ENCODE measurements at places on chromosomes 4 and X. TPM values are rescaled to one million over a fixed set of nuclear protein-coding genes. Genes with fewer than 3 reads are reported as not detected.

DIPK2B gene
- total RNA-seq, result not detected

DNA sequence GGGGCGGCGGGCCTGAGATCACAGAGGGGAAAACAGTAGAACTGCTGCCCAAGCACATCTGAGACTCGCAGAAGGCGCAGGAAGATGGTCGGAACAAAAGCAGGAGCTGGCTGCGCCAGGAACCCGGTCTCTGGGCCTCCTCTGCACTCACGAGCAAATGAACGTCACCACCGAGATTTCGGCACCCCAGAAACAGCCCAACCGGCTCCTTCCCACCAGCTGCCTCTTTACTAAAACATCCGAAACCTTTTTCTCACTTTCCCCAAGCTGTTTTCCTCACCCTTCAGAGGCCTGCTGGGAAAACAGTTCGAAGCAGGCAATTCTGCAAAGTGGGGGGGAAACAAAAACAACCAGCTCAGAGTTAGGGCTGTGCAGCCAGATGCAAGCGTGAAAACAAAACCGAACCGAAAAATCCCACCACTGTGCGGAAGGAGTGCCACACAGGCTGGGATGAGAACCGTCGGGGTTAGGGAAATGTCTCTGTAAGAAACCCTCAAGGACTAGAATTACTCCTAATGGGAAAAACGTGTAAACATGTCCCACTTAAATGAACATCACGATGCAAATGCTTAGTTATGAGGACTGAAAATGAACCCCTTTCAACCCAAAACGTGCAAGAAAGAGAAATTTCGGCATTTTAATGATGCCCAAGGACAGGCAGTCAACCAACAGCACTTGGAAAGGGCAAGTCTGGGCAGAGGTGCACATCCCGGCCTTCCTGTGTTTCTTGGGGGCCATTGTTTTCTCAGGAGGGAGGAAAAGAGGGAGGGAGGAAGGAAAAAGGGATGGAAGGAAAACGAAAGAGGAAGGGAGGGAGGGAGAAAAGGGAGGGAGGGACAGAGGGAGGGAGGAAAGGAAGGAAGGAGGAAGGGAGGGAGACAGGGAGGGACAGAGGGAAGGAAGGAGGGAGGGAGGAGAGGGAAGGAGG lies 15.8 kb downstream of the DHRSX start:
- DNase-seq, result no peak

GRCh38 chr4:83174844-83175414 lies 60.4 kb upstream of the PLAC8 start:
- DNase-seq, result no peak

RAB33A gene
- 4.3 TPM for total RNA-seq

- DNase-seq, result no peak
These were observed 22.5 kb upstream of the TCEAL4 start for GRCh38 chrX:103562801-103563200.

DNA sequence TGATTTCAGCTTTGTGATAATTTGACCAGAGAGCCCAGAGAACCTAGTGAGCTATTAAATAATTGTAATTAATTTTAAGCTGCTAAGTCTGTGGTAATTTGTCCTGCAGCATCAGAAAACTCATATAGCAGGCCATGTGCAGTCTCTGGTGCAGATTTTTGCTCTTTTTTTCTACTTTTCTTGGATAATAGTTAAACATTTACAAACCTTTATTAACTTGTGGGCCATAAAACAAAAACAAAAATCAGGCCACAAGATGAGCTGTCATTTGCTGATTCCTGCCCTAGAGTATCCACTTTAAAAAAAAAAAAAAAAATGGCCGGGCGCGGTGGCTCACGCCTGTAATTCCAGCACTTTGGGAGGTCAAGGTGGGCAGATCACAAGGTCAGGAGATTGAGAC lies 99.8 kb downstream of the CLDN22 start:
- DNase-seq, result no peak

DNA sequence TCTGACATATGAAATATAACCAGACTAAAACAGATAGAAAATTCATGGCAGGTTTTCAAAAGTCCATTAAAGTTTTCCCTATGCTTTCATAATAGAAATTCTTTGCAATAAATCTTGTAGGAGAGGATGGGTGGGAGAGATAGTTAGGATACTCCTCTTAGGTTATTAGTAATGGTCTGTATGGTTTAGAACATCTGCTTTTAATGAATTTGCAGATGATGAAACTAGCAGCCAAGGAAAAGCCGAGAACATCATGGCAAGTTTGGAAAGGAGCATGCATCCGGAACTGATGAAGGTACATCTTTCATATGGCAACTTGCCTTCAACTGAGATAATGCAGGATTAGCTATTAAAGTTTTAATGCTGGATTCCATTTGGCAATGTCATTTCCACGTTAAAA lies 70.7 kb downstream of the DOCK11 start:
- no peak for DNase-seq

PRSS12 gene
- total RNA-seq, result 43.5 TPM

PACRGL gene
- total RNA-seq, result 25.7 TPM

GRCh38 chrX:73577361-73577760 lies 14.4 kb downstream of the CHIC1 start:
- no peak for DNase-seq

FAM114A1 gene
- total RNA-seq, result 55.6 TPM

All from mesothelial cell of epicardium (in vitro differentiated cells).